ENCODE measurements at places on chromosomes 12 and 14.

- H3K4me3 ChIP-seq: no peak overlapping the region
- no peaks in the 10 kb centered on the region for H3K4me1 ChIP-seq
- no peaks in the 10 kb centered on the region for H3K36me3 ChIP-seq
Observed at GRCh38 chr14:95577067-95577800, 42.4 kb downstream of the GLRX5 start.

- H3K4me3 ChIP-seq: no peak overlapping the region
- H3K27me3 ChIP-seq: no peaks in the 10 kb centered on the region
- H3K4me1 ChIP-seq: peaks cover 11% of the 10 kb centered on the region
- H3K36me3 ChIP-seq: no peaks in the 10 kb centered on the region
- no peak for ATAC-seq
- peak overlapping the region; percentile 61 for H3K27ac ChIP-seq
Observed at GRCh38 chr12:53600490-53601295, 25.5 kb downstream of the ATF7 start.

- no peaks in the 10 kb centered on the region for H3K27me3 ChIP-seq
- H3K36me3 ChIP-seq: no peaks in the 10 kb centered on the region
- no peak for ATAC-seq
- no peak overlapping the region for H3K4me3 ChIP-seq
- no peaks in the 10 kb centered on the region for H3K4me1 ChIP-seq
Observed at GRCh38 chr14:58944968-58945356, 243.5 kb upstream of the DAAM1 start.

GRCh38 chr12:112330706-112331105 lies 51.5 kb downstream of the HECTD4 start:
- no peaks in the 10 kb centered on the region for H3K4me1 ChIP-seq
- no peaks in the 10 kb centered on the region for H3K36me3 ChIP-seq
- H3K27ac ChIP-seq: no peak overlapping the region
- no peak overlapping the region for H3K4me3 ChIP-seq
- H3K27me3 ChIP-seq: no peaks in the 10 kb centered on the region
- no peak for ATAC-seq

DNA sequence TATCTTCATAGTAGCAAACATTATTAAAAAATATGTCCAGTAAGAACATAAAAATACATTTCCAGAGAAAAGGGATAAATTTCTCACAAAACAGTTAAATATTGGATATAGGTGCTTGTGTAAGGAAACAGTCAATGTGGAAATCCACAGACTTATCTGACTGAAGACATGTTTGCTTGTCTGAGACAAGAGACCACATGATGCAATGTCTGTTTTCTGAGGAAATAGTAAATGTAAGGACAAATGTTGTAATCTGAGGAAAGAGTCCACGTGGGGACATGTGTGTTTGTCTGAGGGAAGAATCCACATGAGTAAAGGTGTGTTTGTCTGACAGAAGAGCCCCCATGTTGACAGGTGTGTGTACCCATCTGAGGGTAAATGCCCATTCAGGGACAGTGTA lies 1093.2 kb downstream of the TMEM121 start:
- no peaks in the 10 kb centered on the region for H3K36me3 ChIP-seq
- no peak overlapping the region for H3K27ac ChIP-seq
- peaks cover 36% of the 10 kb centered on the region for H3K27me3 ChIP-seq
- no peak for ATAC-seq

DNA sequence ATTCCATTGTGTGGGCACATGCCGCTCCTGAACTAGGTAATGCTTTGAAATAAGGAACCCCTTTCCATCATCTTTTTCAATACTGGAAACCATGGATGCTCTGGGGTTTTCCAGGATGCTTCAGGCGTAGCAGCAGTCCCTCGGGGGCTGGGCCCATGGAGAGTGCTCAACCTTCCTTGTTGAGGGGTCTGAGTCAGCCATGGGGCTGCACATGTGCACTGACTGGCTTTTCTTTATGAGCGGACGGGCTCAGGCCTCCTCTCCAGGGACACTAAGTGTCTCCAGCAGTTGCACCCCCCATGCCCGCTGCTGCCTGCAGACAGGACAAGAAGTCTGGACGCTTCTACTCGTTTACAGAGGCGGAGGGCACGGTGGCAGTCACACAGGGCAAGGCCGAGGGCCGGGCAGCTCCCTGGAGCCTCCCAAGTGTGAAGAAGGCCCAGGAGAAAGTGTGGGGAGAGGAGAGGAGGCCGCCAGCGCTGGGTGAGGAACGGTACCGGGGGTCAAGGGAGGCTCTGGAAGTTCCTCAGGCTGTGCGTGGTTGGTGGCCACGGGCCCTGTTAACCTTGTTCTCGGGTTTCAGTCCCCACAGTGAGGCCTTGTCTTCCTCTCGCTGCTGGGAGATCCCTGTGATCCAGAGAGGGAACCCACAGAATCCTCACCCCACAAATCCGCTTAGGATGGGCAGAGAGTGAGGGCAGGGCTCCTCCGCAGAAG lies 51.2 kb downstream of the TEAD4 start:
- ATAC-seq: no peak
- no peak overlapping the region for H3K4me3 ChIP-seq
- H3K4me1 ChIP-seq: no peaks in the 10 kb centered on the region
- no peak overlapping the region for H3K27ac ChIP-seq
- H3K36me3 ChIP-seq: peaks cover 8% of the 10 kb centered on the region

GRCh38 chr14:97177635-97178034 lies 380.5 kb downstream of the VRK1 start:
- no peak for ATAC-seq
- H3K4me3 ChIP-seq: no peak overlapping the region
- H3K36me3 ChIP-seq: no peaks in the 10 kb centered on the region
- no peaks in the 10 kb centered on the region for H3K4me1 ChIP-seq
- H3K27ac ChIP-seq: no peak overlapping the region
- peaks cover 21% of the 10 kb centered on the region for H3K27me3 ChIP-seq

DNA sequence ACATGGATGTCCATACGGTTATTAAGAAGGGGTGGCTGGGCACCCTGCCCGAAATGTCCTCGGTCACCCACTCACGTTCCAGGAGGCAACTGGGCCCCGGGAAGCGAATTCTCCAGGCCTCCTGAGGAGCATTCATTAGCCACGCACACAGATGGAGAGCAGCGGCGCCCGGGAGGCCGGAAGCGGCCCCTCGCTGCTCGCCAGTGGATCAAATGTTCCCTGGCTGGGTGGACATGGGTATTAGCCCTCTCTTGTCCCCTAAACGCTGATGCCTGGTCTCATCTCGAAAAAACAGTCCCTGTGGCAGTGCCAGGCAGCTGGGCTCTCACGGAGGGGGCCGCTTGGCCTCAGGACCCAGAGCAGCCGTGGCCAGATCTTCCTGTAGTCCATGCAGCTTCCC lies 59.0 kb upstream of the DLK1 start:
- H3K4me1 ChIP-seq: no peaks in the 10 kb centered on the region
- H3K36me3 ChIP-seq: no peaks in the 10 kb centered on the region
- ATAC-seq: no peak
- H3K4me3 ChIP-seq: no peak overlapping the region
- no peak overlapping the region for H3K27ac ChIP-seq

- H3K4me1 ChIP-seq: no peaks in the 10 kb centered on the region
- no peak overlapping the region for H3K27ac ChIP-seq
- ATAC-seq: peak; percentile 57
- H3K27me3 ChIP-seq: no peaks in the 10 kb centered on the region
- no peak overlapping the region for H3K4me3 ChIP-seq
- H3K36me3 ChIP-seq: no peaks in the 10 kb centered on the region
Observed at GRCh38 chr12:80412343-80412953, 31.6 kb upstream of the PTPRQ start.

DNA sequence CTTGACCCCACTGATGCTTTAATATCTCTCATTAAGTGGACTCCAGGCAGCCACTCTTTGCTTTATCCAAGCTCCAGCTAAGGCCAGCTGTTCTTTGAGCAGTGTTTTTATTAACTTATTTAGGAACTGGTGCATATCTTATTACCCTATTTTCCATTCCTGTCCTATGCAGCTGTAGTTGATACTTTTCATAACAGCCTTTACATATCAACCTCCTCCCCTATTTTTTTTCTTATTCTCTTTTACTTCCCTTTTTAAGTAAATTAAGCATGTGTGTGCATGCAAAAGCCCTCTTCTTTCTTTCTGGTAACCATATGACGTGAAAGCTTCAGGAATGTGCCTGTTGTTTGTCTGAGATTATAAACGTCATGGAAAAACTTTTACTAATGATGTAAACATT lies 121.2 kb downstream of the PTPRQ start:
- H3K4me3 ChIP-seq: no peak overlapping the region
- no peaks in the 10 kb centered on the region for H3K36me3 ChIP-seq
- H3K4me1 ChIP-seq: peaks cover 10% of the 10 kb centered on the region
- no peak overlapping the region for H3K27ac ChIP-seq

- no peak overlapping the region for H3K27ac ChIP-seq
- no peaks in the 10 kb centered on the region for H3K36me3 ChIP-seq
- no peak overlapping the region for H3K4me3 ChIP-seq
Observed at GRCh38 chr12:52141875-52142274, 49.9 kb downstream of the KRT80 start.

- peak overlapping the region; percentile 77 for H3K27ac ChIP-seq
- peak overlapping the region; percentile 67 for H3K4me3 ChIP-seq
- no peaks in the 10 kb centered on the region for H3K4me1 ChIP-seq
- no peaks in the 10 kb centered on the region for H3K36me3 ChIP-seq
Observed at GRCh38 chr14:53955671-53956426, 776 bp downstream of the BMP4 start.

DNA sequence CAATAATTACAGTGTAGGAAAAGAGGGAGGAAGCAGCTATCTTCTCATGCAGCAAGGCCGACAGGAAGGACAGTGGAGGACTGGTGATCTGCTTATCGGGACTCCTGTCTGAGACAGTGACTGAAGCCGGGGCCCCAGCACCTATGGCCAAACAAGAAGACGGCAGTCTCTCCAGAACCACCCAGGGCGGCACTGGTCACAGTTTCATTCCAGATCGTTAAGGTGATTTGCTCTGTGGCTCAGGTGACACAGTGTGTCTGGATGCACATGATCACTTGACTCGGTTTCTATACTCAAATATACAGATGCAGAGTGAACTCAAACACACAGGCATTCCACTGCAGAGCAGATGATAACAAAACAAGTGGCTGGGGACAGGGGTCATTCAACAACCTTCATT lies 52.1 kb upstream of the CORO1C start:
- peak overlapping the region; percentile 77 for H3K27ac ChIP-seq
- H3K27me3 ChIP-seq: no peaks in the 10 kb centered on the region
- H3K4me3 ChIP-seq: no peak overlapping the region
- no peak for ATAC-seq

- H3K4me1 ChIP-seq: peaks cover 39% of the 10 kb centered on the region
- no peaks in the 10 kb centered on the region for H3K27me3 ChIP-seq
- H3K27ac ChIP-seq: peak overlapping the region; percentile 46
- no peak for ATAC-seq
Observed at GRCh38 chr12:64665514-64665913, 55.2 kb downstream of the RASSF3 start.

DNA sequence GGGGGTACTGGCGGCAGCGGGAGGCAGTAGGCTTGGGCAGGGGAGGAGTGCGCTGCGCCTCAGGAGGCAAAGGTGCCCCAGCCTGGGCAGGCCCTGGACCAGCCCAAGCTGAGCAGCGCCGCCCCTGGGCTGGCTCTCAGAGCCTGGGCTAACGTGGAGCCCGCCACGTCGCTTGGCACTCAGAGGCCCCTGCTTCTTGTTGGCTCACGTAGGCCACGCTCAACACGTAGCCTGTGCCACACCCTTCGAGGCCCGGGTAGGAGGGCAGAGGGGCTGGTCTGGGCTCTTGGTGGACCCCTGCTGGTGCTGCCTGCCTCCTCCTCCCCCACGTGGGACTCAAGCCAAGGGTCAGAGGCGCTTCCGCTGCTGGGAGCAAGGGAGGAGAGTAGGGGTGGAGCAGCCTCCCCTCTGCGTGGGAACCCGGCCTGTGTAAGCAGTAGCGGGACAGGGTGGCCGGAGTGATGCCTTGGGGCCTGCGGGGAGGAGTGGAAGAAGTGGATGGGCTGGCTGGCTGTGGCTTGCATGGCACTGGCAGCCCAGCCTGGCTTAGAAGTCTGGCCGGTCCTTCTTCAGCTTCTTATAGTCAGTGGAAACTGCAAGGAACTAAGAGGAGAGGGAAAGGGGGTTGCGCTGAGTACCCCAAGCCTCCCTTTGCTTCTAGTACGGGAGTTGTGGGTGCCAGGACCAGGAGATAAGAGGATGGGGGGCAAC lies 5.7 kb downstream of the SHMT2 start:
- H3K4me1 ChIP-seq: peaks cover 34% of the 10 kb centered on the region
- H3K4me3 ChIP-seq: no peak overlapping the region
- ATAC-seq: no peak
- peaks cover 49% of the 10 kb centered on the region for H3K36me3 ChIP-seq

GRCh38 chr14:69048456-69048855 lies 69.4 kb upstream of the ACTN1 start:
- no peak overlapping the region for H3K4me3 ChIP-seq
- H3K36me3 ChIP-seq: peaks cover 9% of the 10 kb centered on the region
- ATAC-seq: no peak
- peaks cover 46% of the 10 kb centered on the region for H3K4me1 ChIP-seq
- H3K27me3 ChIP-seq: no peaks in the 10 kb centered on the region
- H3K27ac ChIP-seq: no peak overlapping the region

DNA sequence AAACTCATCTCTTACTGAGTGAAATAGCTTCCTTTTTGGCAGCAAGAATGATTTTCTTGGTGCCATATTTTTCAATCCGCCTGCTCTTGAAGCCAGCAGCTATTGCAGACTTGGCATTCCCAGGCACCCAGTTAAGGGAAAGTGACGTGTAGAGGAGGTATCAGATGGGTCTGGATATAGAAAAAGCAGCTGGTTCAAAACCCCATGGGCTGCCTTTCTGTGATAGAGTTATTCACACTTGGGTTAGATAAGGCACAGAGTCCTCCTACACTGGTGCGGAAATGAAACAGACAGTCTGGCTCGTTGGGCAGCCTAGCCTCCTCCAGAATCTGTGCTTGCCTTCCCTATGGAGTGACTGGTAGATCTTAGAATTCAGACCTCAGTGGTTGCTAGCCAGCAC lies 62.2 kb downstream of the PTPN11 start:
- H3K27me3 ChIP-seq: no peaks in the 10 kb centered on the region
- no peak overlapping the region for H3K27ac ChIP-seq
- H3K4me1 ChIP-seq: no peaks in the 10 kb centered on the region
- peaks cover 89% of the 10 kb centered on the region for H3K36me3 ChIP-seq
- H3K4me3 ChIP-seq: no peak overlapping the region

- H3K27me3 ChIP-seq: peaks cover 10% of the 10 kb centered on the region
- H3K36me3 ChIP-seq: no peaks in the 10 kb centered on the region
- no peak overlapping the region for H3K4me3 ChIP-seq
- no peak overlapping the region for H3K27ac ChIP-seq
Observed at GRCh38 chr12:94158666-94159065, 10.3 kb downstream of the PLXNC1 start.

DNA sequence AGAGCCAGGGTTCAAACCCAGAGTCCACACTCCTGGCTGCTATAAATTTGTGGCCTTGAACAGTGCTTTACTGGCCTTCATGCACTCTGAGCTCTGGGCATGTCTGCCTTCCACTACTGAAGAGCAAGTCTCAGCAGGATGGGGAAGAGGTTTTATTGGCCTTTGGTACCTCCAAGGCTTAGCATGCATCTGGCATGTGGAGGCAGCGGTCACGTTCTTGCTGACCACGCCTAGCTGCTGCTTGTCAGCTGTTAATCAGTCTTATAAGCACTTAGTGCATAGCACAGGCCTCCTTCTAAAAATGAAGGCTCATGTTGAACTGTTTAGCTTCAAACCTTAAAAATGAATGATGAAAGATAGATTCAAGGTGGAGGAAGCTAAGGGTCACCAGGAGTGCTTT lies 177.5 kb downstream of the PELI2 start:
- H3K36me3 ChIP-seq: no peaks in the 10 kb centered on the region
- no peak overlapping the region for H3K4me3 ChIP-seq
- H3K27ac ChIP-seq: no peak overlapping the region
- no peaks in the 10 kb centered on the region for H3K4me1 ChIP-seq
- H3K27me3 ChIP-seq: no peaks in the 10 kb centered on the region
